ENCODE measurements at places on chromosomes 4 and X.

DNA sequence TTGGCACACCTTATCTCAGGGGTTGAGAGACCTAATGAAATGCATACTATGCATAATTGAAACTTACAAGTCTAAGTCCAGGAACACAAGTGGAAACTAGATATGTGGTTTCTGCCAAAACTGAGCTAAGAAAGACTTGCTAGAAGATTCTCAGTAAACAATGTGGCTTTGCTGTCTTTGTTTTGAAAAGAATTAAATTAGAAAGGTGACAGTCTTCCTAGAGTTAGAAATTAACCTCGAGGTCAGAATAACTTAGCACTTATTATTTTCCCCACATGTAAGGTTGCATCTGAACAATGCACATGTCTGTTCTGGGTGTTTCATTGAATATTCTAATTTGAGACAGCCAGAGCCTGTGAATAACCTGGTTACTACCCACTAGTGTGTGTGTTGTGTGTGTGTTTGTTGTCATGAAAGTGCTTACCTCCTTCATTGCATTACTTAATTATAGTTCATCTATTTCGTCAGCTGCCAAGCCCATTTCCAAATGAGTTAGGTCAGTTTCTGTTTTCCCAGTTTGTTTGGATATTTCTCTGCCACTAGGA lies 1.5 kb downstream of the EREG start:
- no peak for DNase-seq

DNA sequence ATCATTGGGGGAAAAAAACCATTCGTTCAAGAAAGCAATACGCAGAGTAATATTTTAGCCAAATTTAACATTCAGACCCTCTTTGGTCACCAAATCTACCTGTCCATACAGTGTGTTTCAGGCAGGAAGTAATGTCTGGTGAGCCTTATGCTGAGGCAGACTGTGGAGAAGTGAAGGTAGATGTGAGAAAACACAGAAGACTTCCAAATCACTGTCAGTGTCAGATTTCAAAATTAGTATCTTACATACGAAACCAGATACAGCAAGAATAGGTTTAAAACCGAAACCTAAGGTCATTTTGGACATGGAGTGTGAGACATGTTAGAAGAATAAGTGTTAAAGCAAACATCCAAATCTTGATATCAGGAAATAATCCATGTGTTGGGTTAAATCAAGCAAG lies 664.5 kb upstream of the HTR2C start:
- DNase-seq = no peak

DNA sequence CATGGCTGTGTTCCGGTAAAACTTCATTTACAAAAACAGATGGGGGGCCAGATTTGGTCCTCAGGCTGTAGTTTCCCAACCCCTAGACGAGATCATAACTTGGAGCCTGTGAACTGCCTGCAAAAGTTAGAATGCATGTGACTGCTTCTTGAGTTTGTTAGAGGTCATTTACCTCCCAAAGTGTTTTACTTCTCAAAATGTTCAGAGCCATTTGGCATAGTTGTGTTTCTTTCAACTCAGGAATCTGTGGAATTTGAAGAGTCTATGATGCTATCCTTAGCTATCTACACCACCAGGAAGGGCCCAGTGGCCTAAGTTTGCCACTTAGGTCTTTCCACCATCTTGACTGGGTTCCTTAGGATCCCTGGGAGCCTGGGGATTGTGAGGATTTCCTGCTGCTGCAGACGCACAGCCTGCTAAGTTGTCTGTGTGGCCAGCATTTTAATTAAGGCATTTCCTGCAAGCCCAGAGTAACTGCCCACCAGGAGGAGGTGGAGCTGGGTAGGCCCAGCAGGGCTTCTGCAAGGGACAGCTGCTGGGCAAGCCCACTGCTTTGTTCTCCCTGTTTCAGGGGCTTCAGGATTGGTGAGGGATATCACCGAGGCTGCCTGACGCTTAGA lies 53.1 kb downstream of the CCNI start:
- no peak for DNase-seq

- DNase-seq = no peak
These were observed 2.6 kb downstream of the PGK1 start for GRCh38 chrX:78106651-78106986.

DNA sequence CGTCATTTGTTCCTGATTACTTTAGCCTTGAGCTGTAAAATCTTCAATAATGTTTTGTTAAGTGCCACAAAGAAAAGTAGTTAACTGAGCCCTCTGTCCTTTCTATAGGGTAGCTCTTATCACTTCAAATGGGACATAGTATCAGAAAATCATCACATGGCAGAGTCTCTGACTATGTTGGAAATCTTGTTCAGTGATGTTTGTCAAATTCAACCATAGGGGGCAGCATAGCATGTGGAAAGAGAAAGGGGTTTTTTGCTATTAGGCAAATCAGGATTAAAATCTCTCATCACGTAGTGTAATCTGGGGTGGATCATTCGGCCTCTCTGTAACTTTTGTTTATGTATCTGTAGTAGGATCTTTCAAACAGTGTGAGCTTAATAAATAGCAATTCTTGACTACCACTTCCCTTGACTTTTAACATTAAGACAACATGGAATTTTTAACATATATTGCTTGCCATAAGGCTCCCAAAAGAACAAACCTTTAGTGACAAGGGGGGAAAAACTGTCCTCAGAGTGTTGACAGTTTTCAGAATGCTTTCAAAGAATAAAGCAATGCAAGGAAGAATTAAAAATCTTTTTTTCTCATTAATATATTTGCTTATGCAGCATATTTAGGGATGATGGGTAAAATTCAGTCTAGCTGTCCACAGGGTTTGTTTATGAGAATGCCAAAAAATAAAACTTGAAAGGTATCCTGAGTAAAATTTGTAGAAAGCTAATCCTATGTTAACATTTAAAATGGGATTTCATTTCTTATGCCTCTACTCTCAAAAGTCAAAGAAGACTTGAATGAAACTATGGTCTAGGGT lies 127.2 kb downstream of the FBXW7 start:
- DNase-seq = no peak

GRCh38 chr4:110508827-110509710 lies 33.1 kb downstream of the ENPEP start:
- no peak for DNase-seq

- DNase-seq = no peak
These were observed 604.4 kb downstream of the ARAP2 start for GRCh38 chr4:35639929-35640328.

DNA sequence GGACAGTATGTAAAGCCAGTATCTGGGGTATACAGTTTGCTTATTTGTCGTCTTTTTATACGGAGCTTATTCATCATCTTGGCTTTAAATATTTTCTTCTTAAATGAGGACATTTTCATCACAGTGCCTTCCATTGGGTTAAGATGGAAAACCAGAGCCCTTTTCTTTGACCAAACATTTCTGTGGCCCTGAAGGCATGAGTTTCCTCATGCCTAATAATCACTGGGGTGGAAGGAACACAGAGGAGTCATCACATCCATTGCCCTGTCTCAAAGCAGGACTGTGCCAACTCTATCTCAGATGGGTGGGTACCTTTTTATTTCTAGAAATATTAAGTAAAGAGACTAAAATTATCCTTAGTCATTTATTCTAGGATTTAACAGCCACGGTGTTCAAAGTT lies 40.0 kb downstream of the CHRDL1 start:
- DNase-seq = no peak

DNA sequence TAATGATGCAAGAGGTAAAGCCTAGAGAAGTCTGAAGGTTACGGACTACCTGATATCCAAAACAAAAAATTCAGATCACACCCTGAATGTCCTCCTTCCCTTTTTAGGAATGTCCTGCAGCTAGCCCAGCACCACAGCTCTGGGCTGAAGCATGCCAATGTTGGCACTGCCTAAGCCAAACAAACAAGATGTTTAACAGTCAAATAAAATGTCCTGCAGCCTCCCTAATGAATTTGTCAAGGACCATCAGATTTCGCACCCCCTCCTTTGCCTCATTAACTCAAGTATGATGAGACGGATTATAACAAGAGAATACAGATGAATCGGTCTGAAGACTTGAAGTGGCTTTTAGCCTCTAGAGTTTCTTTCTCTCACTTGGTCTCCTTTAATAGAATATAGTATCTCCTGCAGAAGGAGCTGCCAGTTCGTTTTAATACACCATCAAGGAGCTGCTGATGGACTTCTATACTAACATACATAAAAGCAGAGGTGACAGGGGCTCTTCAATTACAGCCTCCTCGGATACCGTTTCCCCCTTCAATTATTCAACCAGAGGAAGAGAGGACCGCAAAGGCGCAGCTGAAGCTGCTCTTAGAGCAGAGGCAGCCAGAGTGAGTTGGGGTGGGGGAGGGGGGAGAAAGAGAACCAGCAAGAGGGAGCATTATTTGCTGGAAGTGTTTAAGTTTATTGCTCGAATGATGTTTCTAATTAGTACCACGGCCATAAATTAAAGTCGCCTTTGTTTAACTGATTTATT lies 3.0 kb upstream of the MAB21L2 start:
- no peak for DNase-seq

DNA sequence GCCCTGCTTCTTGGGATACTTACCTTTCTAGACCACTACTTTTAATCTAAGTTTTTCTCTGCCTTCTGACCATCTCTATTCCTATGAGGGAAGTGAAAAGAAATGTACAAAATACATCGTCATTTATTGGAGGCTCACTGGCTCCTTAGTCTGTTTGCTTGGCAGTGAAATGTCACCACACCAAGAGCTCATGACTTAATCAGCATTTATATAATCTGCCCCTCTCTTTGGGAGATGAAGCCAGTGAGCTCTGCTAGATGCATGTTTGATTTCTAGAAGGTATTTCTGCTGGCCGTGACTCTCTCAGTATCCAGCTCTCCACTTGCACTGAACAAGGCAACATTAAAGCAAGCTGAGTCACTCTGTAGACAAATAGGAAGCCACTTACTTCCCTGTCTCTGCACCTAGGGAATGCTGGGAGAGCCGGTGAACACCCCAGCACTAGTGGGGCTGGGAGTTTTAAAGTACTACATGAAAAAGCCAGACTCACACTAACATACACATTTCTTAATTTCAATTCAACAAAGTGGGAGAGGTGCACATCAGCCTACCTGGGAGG lies 79.1 kb downstream of the MID1IP1 start:
- no peak for DNase-seq

GRCh38 chrX:56787734-56788152 lies 58.7 kb downstream of the NBDY start:
- DNase-seq = no peak

DNA sequence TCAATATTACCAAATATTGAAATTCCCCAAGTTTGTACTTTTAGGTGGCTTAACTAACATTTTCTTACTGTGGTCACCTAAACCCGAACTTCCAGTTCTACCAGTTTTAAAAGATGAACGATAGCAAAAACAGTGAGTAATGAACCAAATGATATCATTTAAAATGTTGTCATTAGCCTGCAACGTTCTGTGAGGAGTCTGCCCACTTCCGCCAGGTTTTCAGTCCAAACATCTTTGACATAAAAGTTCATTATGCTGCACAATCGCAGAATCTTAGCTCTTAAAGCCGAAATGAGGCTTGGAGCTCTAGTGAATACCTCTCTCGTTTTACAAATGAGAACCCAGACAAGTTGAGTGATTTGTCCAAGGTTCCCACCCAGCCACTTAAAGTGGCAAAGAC lies 762 bp downstream of the PIGA start:
- DNase-seq = no peak

GRCh38 chrX:45351478-45351877 lies 150.8 kb upstream of the DIPK2B start:
- DNase-seq = peak; percentile 72

GRCh38 chr4:3237712-3238560 lies 11.0 kb upstream of the MSANTD1 start:
- DNase-seq = no peak

GRCh38 chr4:121655320-121656268 lies 41.2 kb downstream of the ANXA5 start:
- no peak for DNase-seq

- no peak for DNase-seq
These were observed 13.3 kb upstream of the ZNF827 start for GRCh38 chr4:145951931-145952330.

GRCh38 chrX:78957049-78957767 lies 12.0 kb downstream of the P2RY10 start:
- DNase-seq = no peak

GRCh38 chr4:130163701-130164100 lies 1067.7 kb downstream of the C4orf33 start:
- no peak for DNase-seq

- DNase-seq = no peak
These were observed 114.3 kb upstream of the HS3ST1 start for GRCh38 chr4:11542952-11543351.

DNA sequence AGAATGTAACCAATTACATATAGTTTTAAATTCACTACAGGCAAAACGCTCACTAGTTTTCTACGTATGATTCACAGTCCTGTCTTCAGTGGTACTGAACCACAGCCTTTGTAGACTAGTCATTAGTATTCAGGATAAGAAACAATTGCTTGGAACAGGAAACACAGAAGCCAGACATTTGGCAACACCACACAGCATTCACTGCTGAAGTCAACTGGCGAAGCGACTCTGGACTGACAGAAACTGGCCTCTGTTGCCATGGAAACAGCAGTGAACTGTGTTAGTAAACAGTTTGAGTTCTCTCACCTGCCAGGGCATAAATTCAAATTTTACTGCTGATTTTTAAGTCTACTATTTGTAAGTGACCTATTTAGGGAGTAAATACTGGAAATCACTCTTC lies 57.6 kb downstream of the MAPK10 start:
- no peak for DNase-seq

GRCh38 chr4:39124885-39125599 lies 57.3 kb upstream of the WDR19 start:
- DNase-seq = no peak

GRCh38 chr4:159500861-159501260 lies 398.0 kb downstream of the RAPGEF2 start:
- no peak for DNase-seq

- DNase-seq = no peak
These were observed 2.9 kb downstream of the NDST4 start for GRCh38 chr4:115110191-115111181.

GRCh38 chr4:15729910-15730533 lies 27.2 kb downstream of the BST1 start:
- no peak for DNase-seq

GRCh38 chr4:155660436-155660835 lies 6.2 kb upstream of the GUCY1A1 start:
- no peak for DNase-seq

DNA sequence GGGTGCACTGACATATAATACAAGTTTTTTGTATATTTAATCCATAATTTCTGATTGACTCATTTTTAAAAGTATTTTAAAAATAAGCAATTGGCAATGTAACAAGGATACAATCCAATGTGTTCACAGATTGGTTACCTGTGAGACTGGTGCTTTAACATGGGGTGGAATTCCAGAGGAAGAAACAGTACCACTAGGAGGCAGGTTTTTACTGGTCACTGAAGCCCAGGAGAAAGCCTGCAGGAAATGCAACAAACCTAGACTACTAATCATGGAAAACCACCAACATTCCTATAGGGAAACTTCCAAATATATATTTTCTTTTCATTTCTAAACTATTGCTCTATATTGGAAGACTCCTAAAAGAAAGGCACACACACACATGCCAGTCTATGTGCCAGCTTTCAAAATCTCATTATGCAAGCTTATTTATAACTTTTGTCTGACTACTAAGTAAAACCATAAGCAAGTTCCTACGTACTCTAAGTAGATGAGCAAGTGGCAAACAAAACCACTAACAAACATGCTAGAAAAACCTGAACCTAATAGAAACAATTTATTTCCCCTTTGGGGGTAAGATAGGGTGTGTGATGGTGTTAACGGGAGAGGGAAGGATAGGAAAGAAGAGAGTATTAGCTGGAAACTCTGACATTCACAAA lies 19.2 kb downstream of the G3BP2 start:
- no peak for DNase-seq

GRCh38 chr4:1402516-1403091 lies 3.6 kb downstream of the NKX1-1 start:
- no peak for DNase-seq

- no peak for DNase-seq
These were observed 527.2 kb upstream of the PRKX start for GRCh38 chrX:4240541-4241194.
